ENCODE measurements at places on chromosomes 2 and 18.

DNA sequence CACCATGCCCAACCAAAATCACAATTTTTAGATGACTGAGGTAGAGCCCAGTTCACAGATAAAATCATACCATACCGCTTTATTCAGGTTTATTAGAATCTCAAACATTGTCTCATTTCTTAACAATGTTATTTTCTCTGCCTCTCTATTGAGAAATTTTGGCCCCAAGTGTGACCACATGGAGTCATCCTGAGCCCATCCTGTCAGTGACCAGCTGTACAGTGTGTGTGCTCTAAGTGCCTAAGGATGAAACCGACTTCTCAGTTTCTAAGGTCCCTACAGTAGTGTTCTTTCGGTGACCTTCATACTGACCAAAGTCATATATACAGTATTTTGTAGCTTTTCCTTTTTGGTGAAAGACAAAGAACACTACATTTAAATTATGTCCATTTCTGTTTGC is 123.7 kb upstream of the MSTN start:
- DNase-seq = no peak

DNA sequence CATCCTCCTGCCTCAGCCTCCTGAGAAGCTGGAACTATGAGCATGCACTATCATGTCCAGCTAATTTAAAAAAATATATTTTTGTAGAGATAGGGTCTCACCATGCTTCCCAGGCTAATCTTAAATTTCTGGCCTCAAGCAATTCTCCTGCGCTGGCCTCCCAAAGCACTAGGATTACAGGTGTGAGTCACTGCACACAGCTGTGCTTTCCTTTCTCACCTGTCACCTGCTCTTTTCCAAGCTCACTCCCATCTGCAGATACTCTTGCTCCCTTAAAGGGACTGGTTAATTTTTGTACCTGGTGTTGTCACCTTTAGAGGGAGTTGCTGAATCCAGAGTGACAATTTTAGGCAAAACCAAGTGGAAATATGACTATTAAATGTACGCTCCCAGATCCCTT is 178.2 kb downstream of the LOXHD1 start:
- no peak for DNase-seq

DNA sequence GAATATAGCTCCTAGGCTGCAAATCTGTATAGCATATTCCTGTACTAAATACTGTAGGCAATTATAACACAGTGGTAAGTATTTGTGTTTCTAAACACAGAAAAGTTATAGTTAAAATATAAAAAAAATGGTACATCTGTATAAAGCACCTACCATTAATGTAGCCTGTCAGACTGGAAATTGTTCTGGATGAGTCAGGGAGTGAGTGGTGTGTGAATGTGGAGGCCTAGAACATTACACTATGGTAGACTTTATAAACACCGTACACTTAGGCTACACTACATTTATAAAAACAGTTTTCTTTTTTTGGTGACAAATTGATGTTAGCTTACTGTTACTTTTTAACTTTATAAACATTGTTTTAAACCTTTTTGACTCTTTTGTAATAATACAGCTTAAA is 226.3 kb downstream of the CCDC85A start:
- DNase-seq = no peak

DNA sequence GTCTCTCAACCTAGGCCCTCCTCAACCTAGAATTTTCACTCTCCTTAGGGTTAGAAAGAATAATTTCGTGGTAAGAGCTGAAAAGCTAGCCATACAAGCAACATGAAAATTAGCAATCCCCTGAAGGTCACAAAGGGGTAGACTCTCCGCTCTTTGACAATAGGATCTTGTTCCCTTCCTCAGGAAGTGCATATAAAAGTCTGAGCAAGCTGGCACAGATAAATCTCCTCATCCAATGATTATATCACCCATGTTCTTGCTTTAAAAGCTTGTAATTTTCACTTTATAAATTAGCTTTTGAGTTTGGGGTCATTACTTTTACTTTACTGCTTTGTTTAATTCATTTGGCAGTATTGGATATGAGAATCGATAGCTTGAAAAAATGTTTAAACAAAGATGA is 852.3 kb upstream of the CRIM1 start:
- no peak for DNase-seq

DNA sequence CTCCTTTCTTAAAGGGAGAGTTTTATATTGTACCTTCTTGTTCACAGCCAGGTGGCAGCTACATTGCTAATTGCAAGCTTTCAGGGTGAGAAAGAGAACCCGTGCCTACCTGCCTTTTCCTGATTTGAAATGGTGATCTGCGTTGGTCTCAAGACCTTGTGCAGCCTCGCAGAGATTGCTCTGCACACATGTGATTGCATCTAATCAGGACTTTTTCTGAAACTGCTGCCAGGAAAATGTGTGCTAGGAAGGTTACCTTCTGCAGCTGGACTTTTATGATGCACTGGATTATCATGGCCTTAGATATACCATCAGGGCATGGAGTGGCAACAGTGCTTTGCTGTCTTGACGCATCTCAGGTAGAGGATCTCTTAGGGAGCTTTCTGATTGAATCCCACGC is 45.1 kb downstream of the AGAP1 start:
- DNase-seq = no peak

DNA sequence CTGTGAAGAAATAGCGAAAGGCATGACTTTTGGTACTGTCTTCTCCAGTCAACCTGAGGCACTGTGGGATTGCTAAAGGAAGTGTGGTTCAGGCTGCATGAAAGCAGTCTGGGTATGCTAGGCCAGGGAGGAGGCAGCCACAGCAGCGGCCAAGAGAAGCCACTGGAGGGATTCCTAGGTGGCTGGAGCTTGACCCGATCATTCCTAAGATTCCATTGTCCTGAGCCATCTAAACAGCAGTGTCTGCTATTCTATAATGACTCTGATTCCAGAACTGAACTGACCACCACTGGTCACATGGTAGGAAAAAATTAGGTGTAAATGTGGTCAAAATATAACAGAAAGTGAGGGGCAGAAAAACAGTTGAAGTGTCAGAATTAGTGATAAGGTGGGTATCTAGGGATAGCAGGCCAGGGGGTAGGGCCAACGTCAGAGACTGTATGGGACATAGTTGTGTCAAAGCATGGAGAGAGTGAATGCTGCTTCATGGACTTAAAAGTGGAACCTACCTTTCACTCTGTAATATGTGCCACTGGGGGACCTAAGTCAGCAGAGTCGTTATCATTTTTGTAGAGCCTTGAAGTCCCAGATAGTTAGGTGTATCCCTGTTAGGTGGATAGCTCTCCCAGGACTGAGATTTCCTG is 204.6 kb downstream of the CTNNA2 start:
- no peak for DNase-seq

DNA sequence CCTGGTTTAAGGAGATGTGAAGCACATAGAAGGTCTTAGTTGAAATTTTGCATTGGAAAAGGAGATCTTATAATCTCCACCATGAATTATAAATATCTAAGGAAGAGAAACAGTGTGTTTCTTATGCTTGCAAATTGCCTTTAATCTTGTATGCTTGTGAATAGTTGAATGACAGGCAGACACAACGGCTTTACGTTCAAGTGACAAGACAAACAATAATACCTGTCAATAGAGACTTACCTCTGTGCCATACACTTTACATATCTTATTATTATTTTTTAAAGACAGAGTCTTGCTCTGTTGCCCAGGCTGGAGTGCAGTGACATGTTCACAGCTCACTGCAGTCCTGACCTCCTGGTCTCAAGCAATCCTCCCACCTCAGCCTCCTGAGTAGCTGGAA is 113.7 kb downstream of the QPCT start:
- DNase-seq = no peak

All from SK-N-MC (cell line).